ENCODE measurements at places on chromosomes 11 and 22.
A peak's percentile ranks its signal among the peaks of the same experiment; 100 is the strongest.

DNA sequence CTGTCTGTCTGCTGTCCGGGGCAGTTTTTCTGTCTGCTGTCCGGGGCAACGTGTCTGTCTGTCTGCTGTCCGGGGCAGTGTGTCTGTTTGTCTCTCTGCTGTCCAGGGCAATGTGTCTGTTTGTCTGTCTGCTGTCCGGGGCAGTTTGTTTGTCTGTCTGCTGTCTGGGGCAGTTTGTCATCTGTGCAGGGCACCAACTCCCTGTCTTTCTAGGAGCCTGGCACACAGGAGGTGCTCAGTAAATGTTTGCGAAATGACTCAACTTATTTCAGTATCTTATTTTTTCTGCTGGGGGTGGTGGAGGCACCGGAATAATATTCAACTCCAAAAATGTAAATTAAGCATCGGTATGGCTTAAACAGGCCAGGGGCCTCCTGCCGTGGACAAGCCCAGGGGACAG lies 12.0 kb upstream of the TTLL12 start:
- DNase-seq: no peak

GRCh38 chr11:123425367-123425766 lies 4.7 kb upstream of the GRAMD1B start:
- no peak for DNase-seq

DNA sequence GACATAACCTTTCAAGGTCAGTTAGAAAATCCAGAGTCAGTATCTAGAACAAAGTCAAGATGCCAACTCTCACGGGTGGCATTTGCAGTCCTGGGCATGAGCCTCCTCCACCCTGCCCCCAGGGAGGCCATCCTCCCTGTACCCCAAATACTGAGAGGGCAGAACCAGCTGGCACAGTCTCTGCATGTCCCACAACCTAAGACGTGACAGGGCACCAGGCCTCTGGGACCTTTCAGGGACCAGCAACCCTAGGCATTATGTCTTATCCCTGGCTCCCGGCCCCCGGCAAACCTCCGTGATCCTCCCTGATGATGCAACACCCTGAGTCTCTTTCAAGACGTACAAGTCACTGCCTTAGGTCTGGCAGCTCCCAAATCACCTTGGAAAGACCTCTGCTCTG lies 2.0 kb downstream of the MB start:
- no peak for DNase-seq

- peak; percentile 69 for DNase-seq
These were observed at the start of gene PITPNM1 for GRCh38 chr11:67504950-67505581. Gene PITPNM1, minus strand, starts transcription at chr11:67505363. Its CDS starts 1,183 bp downstream, at chr11:67504180.

GRCh38 chr11:46254133-46254491 lies 23.4 kb upstream of the CREB3L1 start:
- no peak for DNase-seq

GRCh38 chr22:35782504-35782903 lies 64.8 kb downstream of the APOL5 start:
- DNase-seq: no peak

DNA sequence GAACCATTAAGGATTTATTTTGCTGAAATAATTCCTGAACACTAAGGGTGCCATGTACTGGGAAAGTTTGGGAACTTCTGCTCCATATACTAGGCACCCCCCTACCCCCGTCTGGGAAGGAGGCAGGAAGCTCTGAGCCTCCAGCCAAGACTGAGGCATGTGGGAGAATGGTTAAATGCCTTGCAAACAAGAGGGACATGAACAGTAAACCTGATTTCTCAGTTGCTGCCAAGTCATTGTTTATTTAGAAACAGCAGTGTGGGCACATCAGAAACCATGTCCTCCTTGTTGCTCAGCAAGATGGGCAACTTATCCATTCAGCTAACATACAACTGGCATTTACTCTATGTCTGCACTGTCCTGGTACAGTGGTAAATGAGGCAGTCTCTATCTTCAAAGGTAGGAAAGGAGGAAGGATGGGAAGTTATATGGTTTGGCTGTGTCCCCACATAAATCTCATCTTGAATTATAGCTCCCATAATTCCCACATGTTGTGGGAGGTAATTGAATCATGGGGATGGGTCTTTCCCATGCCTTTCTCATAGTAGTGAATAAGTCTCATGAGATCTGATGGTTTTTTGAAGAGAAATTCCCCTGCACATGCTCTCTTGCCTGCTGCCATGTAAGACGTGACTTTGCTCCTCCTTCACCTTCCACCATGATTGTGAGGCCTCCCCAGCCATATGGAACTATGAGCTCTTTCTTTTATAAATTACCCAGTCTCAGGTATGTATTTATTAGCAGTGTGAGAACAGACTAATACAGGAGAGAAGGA lies 459.1 kb downstream of the MIAT start:
- DNase-seq: no peak
